ENCODE measurements at places on chromosomes 7 and 10. TPM values are rescaled to one million over a fixed set of nuclear protein-coding genes. Genes with fewer than 3 reads are reported as not detected.

- DNase-seq = peak; percentile 42
Measured at GRCh38 chr7:155738652-155739537, 73.4 kb downstream of the SHH start.

GRCh38 chr7:139108266-139109187, 993 bp downstream of the ZC3HAV1 start:
- DNase-seq = peak; percentile 50

- DNase-seq = no peak
Measured at GRCh38 chr7:45975847-45976484, 54.9 kb upstream of the IGFBP3 start.

DNA sequence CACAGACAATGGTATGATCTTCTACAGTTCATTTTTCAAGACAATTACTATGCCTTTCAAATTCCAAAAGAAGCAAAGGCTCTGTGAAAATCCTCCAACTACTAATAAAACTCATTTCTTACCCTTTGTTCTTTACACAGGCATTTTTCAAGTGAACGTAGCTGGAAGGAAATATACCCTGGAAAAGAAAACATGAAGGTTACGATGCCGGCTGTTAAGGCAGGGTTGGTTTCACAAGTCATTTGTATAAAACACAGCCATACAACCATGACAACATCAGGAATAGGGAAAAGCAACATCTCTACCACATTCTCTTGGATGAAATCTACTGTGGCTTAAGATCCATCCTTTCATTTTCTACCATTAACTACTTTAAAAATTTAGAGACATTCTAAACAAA, 207.9 kb downstream of the DOCK4 start:
- no peak for DNase-seq

GRCh38 chr7:137453356-137453755, 109.8 kb upstream of the PTN start:
- no peak for DNase-seq

DNA sequence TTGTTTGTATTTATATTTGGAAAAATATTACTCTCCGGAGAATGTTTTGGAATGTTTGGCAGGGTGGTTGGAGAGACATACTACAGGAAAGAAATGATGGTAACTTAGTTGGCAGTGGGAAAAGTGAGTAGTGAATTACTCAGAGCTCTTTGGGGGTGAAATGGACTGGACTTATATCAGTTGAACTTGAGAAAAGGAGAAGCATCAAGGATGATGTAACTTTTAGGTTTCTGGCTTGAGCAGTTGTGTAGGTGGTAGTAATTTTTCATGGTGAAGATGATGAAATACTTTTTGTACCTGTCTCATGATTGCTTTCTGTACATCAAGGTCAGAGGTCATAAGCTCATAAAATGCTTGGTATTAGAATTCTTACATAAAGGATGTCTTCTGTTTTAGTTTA, 617.2 kb downstream of the AUTS2 start:
- no peak for DNase-seq

- no peak for DNase-seq
Measured at GRCh38 chr7:134943785-134944400, 42.4 kb upstream of the AGBL3 start.

- peak; percentile 13 for DNase-seq
Measured at GRCh38 chr7:2735744-2736143, 47.7 kb downstream of the AMZ1 start.

- DNase-seq = no peak
Measured at GRCh38 chr7:4189131-4189570, 492.9 kb upstream of the FOXK1 start.

DNA sequence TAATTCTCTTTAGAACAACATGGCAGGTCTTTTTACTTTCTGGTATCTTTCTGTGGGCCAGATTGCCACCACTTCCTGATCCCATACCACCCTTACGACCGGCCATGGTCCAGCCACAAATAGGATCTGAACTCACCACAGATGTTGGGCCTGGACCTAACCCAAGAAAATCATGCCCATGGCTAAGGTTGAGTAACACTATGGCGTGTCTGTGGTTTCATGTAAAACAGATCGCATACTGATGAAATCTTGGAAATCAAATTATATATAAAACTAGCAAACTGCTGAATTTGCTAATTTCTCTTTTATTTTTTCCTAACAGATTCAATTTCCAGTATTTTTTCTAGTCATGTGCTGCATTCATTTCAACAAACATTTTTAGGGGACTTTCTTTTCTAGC, 77.2 kb downstream of the CH25H start:
- DNase-seq = no peak

DNA sequence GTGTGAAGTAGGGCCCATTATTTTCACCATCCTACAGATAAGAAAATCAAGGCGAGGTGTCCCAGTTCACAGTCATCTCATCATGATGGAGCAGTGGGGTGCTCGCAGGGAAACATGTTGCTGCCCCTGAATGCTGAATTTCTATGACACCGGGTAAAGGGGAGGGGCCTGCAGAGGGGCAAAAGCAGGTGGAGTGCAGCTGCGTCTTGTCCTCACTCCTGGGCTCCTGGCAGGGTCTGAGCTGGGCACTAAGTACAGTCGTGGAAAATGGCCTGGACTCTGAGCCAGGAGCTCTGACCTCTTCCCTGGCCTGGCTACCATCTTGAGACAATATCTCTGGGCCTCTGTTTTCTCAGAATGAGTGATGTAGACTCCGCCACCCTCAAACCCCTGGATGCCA, 253.1 kb upstream of the PITRM1 start:
- no peak for DNase-seq

GRCh38 chr7:131548371-131548770, 8.1 kb downstream of the PODXL start:
- no peak for DNase-seq

DNA sequence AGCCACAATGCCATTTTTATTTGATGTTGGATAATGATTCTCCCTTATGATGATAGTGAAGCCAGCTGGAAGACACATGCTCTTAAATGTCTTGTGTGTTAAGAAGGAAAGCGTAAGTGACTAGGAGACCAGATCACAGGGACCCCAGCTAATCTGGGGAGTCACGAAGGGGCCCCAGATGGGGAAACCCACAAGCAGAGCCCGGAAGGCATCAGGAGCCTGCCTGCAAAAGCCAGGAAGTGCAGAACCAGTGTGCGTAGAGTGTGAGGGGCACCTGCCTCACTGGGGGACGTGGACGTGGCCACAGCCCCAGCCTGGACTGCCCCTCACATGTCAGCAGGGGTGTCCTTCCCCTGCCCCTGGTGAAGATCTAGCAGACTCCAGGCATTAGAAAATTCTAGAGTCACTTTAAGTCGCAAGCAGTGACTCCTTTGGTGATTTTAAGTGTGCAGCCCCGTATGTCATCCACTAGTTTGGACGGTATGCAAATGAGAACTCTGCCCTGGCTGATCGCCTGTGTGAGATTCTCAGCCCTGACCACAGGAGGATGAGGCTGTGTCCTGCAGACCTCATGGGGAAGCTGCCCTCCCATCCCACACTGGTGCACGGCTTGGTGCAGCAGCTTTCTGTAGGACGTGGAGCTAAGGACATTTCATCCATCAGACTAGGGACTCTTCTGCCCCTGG, 243.0 kb downstream of the WDR37 start:
- no peak for DNase-seq

DNA sequence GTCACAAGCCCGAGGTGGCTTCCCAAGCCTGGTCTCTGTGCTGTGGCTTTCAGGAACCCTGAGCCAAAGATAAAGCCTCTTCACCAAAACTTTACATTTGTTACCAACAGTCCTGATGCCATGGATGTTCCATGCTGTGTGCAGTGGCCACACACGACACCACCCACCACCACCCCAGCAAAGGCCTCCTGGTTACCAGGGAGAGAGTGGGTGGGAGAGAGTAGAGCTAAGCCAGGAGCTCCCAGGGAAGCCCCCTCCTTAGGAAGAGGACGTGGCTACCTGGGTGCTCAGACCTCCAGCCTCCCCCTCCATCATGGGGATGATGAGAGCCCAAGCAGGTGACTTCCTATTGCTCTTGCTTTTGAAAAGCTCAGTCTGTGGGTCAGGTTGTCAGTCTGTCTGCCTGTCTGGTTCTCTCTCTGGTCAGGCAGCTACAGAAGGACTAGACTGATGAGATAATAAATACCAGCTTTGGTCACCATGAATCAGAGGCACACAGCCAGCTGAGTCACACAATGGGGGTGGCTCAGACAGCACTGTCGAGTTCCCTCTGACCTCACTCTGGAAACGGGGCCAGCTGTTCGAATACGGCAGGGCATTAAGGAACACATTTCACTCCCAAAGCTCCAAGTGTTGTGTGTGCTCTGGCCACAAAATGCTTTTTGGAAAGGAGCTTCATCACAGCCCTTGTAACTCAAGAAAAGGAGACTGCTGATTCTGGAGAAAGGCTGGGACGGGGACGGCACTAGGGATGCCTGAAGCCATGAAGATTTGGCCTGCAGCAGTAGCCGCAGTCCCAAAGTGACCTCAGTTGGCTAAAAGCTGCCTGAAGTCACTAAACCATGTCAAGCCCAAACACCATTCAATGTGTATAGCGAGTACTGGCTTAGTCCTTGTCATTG, 166.0 kb downstream of the FANK1 start:
- no peak for DNase-seq

The CUBN gene
- total RNA-seq = 2.5 TPM

The GIMAP6 gene
- 0.17 TPM for total RNA-seq

The SNCG gene
- not detected for total RNA-seq
